ENCODE measurements at places on chromosomes 7 and 10. TPM values are rescaled to one million over a fixed set of nuclear protein-coding genes. Genes with fewer than 3 reads are reported as not detected.

The POU6F2 gene
- total RNA-seq = not detected

The BMPER gene
- 0.33 TPM for total RNA-seq

GRCh38 chr7:101241443-101242349, 3.2 kb downstream of the FIS1 start:
- no peak for DNase-seq

- no peak for DNase-seq
Measured at GRCh38 chr7:80623503-80624252, 14.8 kb upstream of the CD36 start.

- peak; percentile 55 for DNase-seq
Measured at GRCh38 chr10:100345570-100346330, 1.3 kb upstream of the SCD start.

GRCh38 chr7:134684165-134684564, 37.5 kb downstream of the BPGM start:
- no peak for DNase-seq

GRCh38 chr10:26220901-26221300, 4.3 kb downstream of the GAD2 start:
- no peak for DNase-seq

DNA sequence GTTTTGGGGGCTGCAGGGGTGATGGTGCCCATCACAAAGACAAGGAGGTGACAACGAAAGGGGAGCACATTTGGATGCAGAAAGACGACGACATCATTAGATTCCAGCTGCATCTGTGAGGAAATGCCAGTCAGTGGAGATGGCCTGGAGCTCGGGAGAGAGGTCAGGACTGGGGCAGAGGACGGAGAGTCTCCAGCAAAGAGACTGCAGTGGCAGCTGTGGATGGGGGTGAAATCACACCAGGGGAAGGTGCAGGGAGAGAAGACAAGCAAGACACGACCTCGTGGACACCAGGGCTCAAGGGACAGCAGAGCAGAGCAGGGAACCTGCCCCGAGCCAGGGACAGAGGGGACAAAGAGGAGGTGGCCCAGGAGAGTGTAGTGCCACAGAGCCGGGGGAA, 203.4 kb downstream of the PRPF18 start:
- no peak for DNase-seq

GRCh38 chr7:33579673-33579960, 325.7 kb upstream of the BMPER start:
- DNase-seq = no peak

GRCh38 chr7:148623586-148624282, 33.2 kb downstream of the C7orf33 start:
- DNase-seq = no peak

DNA sequence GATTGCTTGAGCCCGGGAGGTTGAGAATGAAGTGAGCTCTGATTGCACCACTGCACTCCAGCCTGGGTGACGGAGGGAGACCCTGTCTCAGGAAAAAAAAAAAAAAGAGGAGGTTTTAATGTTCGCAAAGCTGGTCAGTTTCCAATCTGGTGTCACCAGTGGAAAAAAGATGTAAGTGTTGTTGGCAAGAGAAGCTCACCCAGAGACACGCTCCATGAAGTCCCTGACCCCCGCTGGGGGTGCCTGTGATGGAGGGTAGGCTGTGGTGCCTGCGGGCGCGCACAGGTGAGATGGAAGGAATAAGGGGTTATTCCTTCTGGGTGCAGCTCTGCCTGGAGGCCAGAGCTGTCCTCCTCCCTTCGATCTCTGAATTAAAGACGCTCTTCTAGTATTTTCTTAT, 122.7 kb downstream of the CUX1 start:
- no peak for DNase-seq

- peak; percentile 28 for DNase-seq
Measured at GRCh38 chr10:70656489-70656888, 15.8 kb upstream of the ADAMTS14 start.

- DNase-seq = peak; percentile 91
Measured at GRCh38 chr7:66952343-66953043, 31.5 kb downstream of the TMEM248 start.

- no peak for DNase-seq
Measured at GRCh38 chr10:79943871-79944270, 5.0 kb downstream of the SFTPD start.
